ENCODE measurements at places on chromosomes 16 and 17.

- DNase-seq = no peak
These were observed 186.7 kb downstream of the MSI2 start for GRCh38 chr17:57442914-57443571.

DNA sequence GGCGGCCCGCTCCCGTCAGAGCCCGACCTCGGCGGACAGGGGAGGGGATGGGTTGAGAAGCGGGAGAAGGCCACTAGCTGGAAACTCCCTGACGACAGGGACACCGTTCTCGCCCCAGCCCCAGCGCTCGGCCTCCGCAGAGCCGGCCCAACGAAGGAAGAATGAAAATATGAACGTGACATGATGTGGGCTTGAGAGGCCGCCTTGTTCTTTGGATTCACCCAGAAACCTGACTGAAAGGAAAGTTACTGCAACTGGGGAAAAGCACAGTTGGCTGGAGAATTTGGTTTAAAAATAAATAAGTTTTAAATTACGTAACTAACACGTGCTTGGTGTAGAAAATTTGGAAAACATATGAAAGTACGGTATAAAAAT, 21.1 kb downstream of the NPTX1 start:
- DNase-seq = no peak

GRCh38 chr17:82442643-82443464, 7.7 kb downstream of the CYBC1 start:
- DNase-seq = no peak

GRCh38 chr16:29899516-29900101, at the start of gene SEZ6L2:
Gene SEZ6L2, minus strand, starts transcription at chr16:29899550. Its CDS starts 531 bp downstream, at chr16:29899019.
- no peak for DNase-seq

- no peak for DNase-seq
These were observed 39.0 kb upstream of the AKAP1 start for GRCh38 chr17:57045868-57046704.

DNA sequence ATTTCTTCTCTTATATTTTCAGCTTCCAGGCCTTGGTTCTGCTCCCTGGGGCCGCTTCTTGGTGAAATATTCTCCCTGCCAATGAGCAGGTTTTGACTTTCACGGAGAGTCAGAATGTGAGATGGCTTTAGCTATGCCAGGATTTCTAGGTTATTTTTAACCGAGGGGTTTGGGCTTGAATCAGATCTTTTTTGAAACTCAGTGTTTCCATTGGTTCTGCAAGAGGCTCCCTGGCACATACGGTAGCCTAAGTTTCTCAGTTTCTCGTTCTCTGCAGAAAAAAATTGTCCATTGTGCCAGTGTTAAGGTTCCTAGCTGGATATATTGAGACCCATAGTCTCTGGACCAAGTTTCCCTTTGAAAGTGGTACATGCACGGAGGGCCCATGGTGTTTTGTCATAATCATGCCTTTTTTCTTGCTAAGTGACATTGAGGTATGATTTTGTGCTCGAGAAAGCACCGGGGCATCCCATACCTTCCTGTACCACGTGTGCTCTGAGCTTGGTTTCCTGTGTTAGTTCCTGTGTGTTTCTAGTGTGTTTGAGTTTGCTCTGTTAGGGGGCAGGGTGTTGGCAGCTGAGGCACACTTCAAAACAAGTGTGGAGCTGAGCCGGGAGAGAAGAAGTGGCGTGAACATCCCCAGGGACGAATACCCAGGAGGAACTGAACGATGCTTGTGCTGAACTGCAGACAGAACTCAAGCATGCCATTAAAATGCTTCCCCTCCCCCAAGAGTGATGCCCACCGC, 127.2 kb downstream of the HS3ST3B1 start:
- peak; percentile 8 for DNase-seq

DNA sequence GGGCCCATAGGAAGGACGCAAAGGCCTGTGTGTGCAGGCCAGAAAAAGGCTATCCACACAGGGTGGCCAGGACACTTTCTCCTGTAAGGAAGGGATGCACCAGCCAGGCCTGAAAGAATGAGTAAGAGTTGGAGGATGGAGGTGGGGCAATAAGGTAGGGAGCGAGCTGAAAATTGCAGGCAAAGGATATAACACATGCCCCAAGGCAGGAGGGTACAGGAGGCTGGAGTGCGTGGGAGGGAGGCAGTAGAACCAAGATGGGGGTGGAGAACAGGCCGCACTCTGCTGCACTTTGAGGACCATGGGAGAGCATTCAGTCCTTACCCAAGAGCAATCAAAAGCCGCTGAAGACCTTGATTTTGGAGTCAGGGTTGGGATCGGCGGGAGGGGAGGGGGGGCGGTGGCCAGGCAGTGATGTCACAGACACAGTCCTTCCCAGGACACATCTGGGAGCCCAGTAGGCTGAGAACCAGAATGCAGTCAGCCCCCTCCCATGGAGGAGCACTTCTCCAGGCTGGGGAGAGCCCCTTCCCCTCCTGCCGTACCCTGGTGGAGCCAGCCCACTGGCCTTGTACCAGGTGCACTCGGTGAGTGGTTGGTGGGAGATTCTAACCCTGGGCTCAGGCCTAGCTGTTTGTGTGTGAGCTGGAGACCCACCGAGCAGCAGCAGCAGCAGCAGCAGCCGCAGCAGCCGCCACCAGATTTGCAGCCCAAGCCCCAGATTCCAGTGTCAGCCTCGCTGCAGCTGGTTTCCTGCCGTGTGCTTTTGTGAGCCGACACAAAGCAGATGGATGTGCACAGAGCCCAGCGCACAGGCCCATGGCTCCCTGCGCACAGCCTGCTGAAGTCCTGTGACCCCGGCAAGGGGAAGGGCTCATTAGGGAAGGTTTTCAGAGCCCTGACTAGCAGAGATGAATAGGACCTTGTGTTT, 17.5 kb downstream of the ANKRD40 start:
- no peak for DNase-seq

- no peak for DNase-seq
These were observed 1.8 kb downstream of the LCAT start for GRCh38 chr16:67942200-67942509.

GRCh38 chr16:57696240-57696639, 1.6 kb downstream of the DRC7 start:
- no peak for DNase-seq

DNA sequence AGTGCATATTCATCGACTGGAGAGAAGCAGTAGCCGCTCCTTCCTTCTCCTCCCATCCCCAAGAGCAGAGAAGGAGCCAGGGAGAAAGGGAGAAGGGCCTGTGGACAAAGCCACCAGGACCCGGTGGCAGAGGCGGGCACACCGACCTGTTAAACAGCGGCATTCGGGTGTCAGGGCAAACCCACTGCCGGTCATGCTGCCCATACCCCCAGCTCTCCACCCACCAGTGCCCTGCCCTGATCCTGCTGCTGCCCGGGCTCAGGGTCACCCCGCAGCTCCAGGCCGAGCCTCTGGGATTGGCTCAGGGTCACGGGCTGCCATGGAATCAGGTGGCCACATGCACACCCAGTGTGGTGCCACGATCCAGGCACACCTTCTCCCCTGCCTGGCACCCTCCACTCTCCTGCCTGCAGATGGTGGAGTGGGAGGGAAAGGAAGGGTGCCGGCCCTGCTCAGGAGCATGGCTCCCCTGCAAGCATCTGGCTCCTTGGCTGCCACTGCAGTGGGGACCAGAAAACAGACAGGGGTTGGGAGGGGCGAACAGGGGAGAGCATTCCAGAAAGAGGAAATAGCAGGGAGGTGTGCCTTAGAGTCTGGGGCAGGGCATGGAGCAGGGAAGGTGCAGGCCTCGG, 18.3 kb upstream of the RASD1 start:
- DNase-seq = no peak

DNA sequence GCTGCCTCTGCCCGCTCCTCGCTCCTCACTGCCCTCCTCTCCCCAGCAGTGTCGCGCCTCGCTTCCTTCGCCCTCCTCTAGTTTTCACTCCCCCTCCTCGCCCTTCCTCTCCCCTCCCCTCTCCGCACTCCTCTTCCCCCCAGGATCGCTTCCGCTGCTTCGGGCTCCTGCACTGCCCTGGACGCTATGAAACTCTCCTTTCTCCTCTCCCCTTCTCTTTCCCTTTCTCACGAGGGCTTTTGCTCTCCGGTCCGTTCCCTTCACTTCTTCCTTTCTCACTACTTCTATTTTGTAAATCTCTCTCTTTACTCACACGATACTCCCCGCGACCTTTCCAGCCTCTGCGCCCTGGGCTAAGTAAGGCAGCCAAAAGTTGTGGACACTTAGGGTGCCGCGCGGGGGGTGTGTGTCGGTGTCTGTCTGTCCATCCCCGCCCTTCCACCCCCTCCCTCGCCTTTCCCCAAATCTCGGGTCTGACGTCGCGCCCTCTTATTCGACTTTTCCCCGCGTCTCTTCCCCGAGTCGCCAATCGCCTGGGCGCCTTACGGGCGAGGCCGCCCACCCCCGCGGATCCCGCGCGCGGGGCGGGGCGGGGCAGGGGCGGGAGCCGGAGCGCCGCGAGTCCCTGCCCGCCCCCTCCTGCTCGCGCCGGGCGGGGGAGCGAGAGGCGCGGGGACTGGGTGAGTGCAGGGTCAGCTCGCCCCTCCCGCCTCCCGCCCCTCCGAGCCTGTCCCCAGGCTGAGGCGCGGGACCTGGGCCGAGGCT, at the start of gene IRX3:
IRX3 (minus strand) TSS at position 422 of the 765 bp plus-strand sequence. CDS start 737 bp downstream, outside the sequence.
- no peak for DNase-seq

GRCh38 chr16:70476272-70477020, 22.1 kb downstream of the FCSK start:
- no peak for DNase-seq

GRCh38 chr17:44921122-44921882, 6.0 kb upstream of the GFAP start:
- no peak for DNase-seq

DNA sequence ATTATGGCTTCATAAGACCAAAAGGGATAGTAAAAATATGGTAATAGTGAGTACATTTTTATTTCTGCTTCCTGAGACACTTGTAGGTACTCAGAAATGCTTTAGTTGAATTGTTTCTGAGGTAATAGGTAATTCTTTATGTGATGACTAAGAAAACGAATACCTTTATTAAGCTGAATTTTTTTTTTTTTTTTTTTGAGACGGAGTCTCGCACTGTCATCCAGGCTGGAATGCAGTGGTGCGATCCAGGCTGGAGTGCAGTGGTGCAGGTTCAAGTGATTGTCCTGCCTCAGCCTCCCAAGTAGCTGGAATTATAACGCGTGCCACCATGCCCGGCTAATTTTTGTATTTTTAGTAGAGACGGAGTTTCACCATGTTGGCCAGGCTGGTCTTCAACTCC, 1.9 kb downstream of the RAD51C start:
- no peak for DNase-seq

DNA sequence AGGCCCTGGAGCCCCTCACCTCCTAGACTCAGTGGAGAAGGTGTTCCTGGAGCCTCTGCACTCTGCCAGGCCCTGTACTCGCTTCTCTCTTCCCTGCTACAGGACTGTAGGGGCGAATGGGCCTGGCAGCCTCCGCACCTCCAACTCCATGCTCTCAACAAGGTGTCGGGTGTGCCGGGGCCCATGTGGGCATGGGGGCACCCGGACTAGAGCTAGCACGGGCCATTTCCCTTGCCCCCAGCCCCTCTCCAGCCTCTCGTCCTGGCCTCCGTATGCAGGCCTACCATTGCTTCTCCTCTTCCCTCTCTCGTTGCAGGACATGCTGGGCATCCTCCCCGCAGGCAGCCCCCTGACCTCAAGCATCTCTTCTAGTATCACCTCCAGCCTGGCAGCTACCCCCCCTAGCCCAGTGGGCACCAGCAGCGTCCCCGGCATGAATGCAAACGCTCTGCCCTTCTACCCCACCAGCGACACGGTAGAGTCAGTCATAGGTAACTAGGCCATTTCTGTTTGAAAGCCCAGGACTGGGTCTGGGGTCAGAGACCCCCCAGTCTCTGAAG, 25.8 kb downstream of the UNC13D start:
- DNase-seq = no peak

- no peak for DNase-seq
These were observed 1.4 kb downstream of the EFCAB13 start for GRCh38 chr17:47325176-47325575.

- no peak for DNase-seq
These were observed 17.1 kb upstream of the ALOX15B start for GRCh38 chr17:8021565-8022359.

GRCh38 chr17:72602517-72603419, 481.9 kb downstream of the SOX9 start:
- no peak for DNase-seq

GRCh38 chr17:77320044-77320440, 179.3 kb downstream of the SEC14L1 start:
- no peak for DNase-seq

GRCh38 chr17:39132192-39132610, 19.2 kb downstream of the PLXDC1 start:
- no peak for DNase-seq

GRCh38 chr17:76716146-76716838, 5.5 kb upstream of the MXRA7 start:
- DNase-seq = peak; percentile 52

- no peak for DNase-seq
These were observed 82.6 kb downstream of the CDK5R1 start for GRCh38 chr17:32569171-32570080.

DNA sequence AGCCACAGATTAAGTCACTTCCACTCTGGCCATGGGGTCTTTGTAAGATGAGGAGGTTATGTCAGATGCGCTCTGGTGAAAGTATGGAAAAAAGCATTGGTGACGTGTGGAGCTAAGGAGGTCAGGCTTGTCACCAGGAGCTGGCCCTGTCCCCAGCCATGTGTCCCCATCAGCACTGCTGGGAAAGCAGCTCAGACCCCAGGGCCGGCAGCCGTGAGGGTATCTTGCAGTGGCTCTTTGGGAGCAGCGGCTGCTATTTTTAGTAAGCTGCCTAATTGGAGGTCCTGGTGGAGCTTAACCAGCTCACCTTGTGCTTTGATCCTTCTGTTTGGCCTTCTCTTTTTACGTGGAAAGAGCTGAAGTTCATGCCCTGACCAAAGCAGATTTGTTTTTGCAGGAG, 60.9 kb downstream of the MPRIP start:
- no peak for DNase-seq

GRCh38 chr17:10144982-10145381, 53.4 kb downstream of the GAS7 start:
- DNase-seq = no peak

- no peak for DNase-seq
These were observed 8.7 kb downstream of the SNX29 start for GRCh38 chr16:11985250-11985649.

GRCh38 chr17:17269926-17270773, 10.9 kb downstream of the COPS3 start:
- no peak for DNase-seq

GRCh38 chr17:18261146-18261515, 669 bp downstream of the MIEF2 start:
- no peak for DNase-seq

GRCh38 chr17:39845052-39845846, 18.9 kb downstream of the IKZF3 start:
- DNase-seq = no peak

- no peak for DNase-seq
These were observed 5.3 kb upstream of the RPRML start for GRCh38 chr17:46984341-46984740.

DNA sequence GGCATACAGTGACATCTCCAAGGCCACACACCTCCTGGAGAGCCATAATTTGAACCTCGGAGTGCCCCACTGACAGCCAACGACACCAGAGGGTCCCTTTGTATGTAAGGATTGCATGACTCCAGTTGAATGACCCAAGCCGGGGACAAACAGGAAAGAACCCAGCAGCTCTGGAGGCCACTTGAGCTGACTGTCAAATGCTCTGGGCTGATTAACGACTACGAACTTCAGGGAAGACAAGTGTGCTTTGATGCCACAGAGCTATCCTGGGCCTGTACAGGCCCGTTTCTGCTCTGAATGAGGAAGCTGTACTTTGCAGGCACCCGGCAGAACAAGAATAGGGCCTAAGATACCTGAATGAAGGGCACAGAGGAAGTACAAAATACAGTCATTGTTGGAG, 404.6 kb downstream of the SLC39A11 start:
- no peak for DNase-seq

All from stimulated activated CD8-positive, alpha-beta memory T cell treated with anti-CD3 and anti-CD28 coated beads, Interleukin-4, amount 100 ng/mL, for 1 hour (primary cell).